ENCODE measurements at places on chromosomes 13 and 19.

GRCh38 chr13:94556621-94557020, 39.3 kb downstream of the TGDS start:
- DNase-seq = no peak

DNA sequence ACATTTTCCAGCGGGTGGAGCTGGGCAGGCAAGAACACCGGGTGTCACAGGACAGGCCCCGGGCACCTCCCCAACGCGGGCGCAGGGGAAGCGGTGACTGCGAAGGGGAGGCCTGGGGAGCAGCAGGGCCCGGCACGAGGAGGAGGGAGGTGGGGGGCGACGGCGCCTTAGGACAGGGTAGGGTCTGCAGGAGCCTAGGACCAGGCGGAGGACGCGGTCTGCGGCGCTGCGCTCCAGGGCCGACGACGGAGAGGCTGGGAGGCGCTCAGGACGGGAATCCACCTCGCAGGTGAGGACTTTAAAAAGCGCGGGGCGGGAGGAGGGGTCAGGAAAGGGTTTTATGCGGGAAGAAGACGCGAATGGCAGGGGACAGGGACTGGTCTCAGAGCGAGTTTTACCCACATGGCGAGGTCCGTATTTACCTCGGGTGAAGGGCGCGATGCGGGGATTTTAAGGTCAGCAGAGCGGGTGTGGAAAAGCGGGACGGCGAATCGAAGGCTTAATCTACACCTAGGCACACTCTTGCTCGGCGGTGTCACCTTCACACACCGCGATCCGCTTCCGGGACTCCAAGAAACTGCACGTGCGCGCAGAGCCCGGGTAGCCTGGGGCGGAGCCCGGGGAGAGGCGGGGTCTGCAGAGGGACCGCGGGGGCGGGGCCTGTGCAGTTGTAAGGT, 13.5 kb downstream of the ERVV-2 start:
- no peak for DNase-seq

DNA sequence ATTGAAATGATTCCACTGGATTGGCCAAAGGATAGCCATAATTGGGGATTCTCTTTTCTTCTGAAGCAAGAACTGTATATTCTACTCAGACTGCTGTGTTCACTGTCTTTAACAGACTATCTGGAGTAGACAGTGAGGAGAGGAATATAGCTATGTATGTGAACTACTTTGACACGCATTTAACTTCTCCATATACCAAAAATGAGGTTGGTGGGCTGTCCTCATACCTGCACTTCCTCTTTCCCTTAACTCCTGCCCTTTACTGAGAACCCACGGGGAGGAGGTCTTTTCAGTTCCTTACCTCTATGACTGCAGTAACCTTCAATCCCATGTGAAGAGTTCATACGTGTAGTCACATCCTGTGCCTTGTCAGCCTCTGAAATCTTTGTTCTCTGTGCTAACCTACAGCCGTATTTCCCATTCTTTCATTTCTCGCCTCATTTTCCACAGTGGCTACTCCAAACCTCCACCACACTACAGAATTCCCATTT, 305.8 kb downstream of the MTUS2 start:
- no peak for DNase-seq

DNA sequence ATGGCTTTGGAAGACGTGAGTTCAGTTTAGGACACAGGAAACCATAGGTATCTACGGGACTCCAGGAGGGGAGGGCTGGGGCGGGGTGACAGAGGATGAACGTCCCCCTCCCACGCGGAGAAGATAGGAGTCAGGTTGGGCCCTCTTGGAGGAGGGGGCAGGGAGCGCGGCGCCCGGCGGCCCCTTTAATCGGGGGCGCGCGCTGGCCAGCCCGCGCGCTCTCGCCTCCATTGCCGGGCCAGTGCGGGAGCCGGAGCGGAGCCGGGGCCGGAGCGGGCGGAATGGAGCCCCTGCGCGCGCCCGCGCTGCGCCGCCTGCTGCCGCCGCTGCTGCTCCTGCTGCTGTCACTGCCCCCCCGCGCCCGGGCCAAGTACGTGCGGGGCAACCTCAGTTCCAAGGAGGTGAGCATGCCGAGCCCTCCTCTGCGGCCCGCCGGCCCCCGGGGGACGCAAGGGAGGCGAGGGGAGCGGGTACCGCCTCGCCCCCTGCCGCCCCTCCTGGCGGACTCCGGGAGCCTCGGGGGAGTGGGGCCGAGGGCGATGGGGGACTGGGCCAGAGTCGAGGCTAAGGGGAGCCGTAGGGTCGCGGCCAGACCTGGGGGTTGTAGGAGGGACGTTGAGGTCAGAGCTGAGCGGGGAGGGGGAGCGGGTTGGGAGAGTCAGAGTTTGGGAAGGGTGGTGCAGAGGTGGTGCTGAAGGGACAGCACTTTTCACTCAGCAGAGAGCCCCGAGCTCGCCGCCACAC, at the start of gene TMEM145:
TSS of gene TMEM145 (plus strand) at position 214 of the 744 bp plus-strand sequence. CDS start at position 282, 68 bp downstream.
- peak; percentile 42 for DNase-seq

DNA sequence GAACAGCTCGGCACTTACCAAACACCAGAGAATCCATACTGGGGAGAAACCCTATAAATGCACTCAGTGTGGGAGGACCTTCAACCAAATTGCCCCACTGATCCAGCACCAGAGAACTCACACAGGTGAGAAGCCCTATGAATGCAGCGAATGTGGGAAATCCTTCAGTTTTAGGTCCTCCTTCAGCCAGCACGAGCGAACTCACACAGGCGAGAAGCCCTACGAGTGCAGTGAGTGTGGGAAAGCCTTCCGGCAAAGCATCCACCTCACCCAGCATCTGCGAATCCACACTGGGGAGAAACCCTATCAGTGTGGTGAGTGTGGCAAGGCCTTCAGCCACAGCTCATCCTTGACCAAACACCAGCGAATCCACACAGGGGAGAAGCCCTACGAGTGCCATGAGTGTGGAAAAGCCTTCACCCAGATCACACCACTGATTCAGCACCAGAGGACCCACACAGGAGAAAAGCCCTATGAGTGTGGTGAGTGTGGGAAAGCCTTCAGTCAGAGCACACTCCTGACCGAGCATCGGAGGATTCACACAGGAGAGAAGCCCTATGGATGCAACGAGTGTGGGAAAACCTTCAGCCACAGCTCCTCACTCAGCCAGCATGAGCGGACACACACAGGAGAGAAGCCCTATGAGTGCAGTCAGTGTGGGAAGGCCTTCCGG, 8.3 kb downstream of the ZNF135 start:
- no peak for DNase-seq

GRCh38 chr19:1257475-1258162, 9.2 kb downstream of the MIDN start:
- DNase-seq = no peak

- DNase-seq = peak; percentile 52
Observed at GRCh38 chr19:29329460-29330134, 116.6 kb upstream of the UQCRFS1 start.

- peak; percentile 76 for DNase-seq
Observed at GRCh38 chr13:74930402-74931165, 551.4 kb downstream of the TBC1D4 start.

GRCh38 chr19:50238043-50238442, 34.6 kb downstream of the MYH14 start:
- no peak for DNase-seq

GRCh38 chr13:84739021-84739420, 856.7 kb upstream of the SLITRK1 start:
- DNase-seq = no peak

DNA sequence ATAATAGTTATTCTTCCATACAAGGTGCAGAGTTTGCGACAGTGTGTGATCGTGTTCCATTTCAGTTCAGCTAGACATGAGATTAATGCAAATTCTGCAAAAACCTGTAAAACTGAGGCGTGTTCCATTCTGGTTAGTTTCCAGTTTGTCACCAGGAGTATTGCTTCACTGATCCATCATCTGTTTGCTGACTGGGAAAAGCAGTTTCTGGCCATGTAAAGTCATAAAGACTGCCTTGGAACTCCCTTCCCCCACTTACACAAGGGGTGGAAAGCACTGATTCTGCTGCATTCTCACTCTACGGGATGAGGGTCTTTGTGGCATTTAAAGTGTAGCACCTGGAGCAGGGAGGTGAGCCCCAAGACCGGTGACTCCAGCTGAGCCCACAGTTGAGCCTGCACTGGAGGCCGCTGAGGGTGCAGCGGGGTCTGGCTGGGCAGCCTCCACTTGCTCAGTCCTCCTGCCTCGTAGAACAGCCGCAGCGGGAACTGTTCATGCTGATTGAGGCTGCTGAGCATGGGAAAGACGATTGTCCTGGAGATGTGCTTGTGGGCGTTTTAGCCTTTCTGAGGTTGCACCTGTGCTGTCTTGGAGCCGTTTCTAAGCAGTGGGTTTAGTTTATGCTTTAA, 2.0 kb downstream of the ZNF57 start:
- DNase-seq = no peak

GRCh38 chr13:106095919-106096318, 439.5 kb downstream of the EFNB2 start:
- DNase-seq = no peak

DNA sequence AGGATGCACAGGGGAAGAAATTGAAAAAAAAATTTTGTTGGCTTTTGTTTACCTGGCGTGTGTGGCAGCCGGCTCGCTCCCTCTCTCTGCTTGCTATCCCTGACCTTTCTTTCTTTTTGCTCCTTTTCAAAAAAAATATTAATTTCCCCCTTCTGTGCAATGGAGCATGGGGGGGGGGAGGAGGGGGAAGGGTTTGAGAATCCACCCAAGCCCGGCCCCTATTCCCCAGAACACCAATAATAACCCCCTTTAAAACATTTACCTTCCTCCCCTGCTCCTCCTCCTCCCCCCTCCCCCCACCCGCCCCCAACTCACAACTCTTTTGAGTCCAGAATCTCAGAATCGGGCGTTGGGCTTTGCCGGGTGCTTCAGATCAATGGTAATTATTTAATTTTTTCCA, 28.4 kb downstream of the NFIX start:
- no peak for DNase-seq

- no peak for DNase-seq
Observed at GRCh38 chr19:2308114-2308556, at the start of gene LINGO3. TSS of gene LINGO3 (minus strand) at chr19:2308154. CDS start at chr19:2291776, 16,378 bp downstream.

DNA sequence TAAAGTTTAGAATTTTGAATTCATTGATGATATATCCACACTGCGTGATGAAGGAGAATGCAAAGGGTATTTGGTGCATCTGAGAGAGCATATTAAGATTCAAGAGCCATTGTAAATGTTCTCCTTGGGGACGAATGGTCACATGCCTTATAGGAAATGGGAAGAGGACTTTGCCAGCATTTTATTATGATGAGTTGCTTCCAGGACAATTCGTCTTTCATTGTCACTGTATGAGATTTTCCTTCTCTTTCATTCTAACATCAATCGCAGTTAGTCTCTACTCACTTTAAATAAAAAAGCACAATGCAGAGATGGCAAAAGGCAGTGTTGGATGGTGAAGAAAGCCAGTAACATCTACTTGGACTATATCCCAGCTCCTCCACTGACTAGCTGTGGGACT, 21.4 kb downstream of the WDFY2 start:
- no peak for DNase-seq

- DNase-seq = peak; percentile 39
Observed at GRCh38 chr13:31160857-31161556, 697 bp downstream of the HSPH1 start.
